ENCODE measurements at places on chromosomes 12 and 14.
A peak's percentile ranks its signal among the peaks of the same experiment; 100 is the strongest.

GRCh38 chr14:90177539-90178189 lies 78.7 kb upstream of the PSMC1 start:
- no peak for DNase-seq

DNA sequence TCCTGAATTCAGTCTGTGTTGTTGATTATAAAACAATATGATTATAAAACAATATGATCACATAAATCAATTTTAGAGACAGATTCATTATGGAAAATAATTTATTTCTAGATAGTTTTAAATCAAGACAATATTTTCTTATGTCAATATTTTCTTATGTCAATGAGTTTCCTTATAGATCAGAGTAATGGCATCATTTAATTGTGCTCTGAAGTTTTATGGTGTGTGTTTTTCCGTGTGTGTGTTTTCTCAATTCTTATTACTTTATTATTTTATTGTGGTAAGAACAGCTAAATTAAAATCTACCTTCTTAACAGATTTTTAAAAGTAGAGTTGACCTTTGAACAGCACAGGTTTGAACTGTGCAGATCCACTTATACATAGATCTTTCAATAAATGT lies 105.3 kb upstream of the SLCO1B1 start:
- DNase-seq, result no peak

DNA sequence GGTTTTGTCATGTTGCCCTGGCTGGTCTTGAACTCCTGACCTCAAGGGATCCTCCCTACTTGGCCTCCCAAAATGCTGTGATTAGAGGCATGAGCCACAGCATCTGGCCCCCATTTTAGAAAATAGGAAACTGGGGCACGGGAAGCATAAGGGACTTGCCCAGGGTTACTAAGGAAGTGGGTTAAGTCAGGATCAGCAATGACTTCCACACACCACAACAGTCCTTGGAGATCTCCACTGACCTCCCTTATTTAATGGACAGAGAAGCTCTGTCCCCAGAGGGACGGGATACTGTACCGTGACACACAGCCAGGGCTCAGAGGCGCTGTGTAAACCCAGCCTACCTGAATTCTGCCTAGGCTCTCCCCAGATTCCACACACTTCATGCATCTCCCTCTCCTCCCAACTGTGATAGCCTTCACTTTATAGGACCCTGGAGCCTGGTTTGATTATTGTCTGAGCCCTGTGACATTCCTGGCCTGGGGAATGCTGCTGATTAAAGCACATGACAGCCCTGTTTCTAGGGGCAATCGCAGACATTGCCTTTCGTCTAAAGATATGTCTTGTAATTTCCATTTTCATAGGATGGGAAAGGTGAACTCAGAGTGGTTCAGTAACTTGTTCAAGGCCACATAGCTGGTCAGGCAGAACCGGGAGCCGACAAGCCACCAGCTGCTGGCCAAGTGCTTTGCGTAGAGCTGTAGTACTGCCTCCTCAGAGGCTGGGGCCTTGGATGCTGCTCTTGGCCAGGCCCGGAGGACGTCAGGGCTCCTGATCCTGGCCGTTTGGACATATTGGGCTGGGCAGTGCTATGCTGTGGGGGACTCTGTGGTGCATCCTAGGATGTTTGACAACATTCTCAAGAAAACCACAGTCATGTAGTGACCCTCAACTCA lies 20.8 kb downstream of the SERPINA1 start:
- no peak for DNase-seq

DNA sequence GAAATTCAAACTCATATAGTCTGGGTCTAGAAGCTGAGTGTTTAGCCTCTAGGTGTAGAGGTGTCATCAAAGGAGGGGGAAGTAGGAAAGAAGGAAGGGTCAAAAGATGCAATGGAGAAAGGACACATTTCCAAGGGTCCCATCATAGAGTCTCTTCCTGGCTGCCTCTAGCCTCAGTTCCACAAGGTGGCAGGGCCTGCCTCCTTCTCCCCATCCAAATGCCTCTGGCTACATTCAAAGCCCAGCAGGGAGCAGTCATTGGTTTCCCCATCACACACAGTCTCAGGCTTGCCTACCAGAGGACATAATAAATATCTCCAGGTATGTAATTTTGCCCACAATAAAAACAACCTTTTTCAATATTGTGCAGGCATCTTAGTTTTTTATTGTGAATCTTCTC lies 2.1 kb upstream of the CCT2 start:
- DNase-seq, result no peak

- no peak for DNase-seq
Measured at GRCh38 chr12:5402009-5402935, 29.6 kb upstream of the NTF3 start.

DNA sequence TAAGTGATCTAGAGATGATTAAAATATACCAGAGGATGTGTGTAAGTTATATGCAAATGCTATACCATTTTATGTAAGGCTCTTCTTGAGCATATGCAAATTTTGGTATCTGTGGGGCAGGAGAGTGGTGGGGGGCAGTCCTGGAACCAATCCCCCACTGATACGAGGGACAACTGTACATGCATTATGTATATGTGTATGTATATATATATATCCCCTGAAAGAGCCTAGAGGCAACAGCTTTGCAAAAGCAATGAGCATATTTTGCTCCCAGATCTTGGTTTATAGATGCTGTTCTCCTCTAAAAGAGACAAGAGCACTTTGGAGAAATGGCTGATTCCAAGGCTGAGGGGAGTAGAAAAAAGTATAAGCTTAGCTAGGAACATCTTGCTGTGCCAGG lies 12.4 kb upstream of the SLC25A3 start:
- no peak for DNase-seq

- DNase-seq, result no peak
Measured at GRCh38 chr14:50085570-50086320, 30.6 kb downstream of the VCPKMT start.

DNA sequence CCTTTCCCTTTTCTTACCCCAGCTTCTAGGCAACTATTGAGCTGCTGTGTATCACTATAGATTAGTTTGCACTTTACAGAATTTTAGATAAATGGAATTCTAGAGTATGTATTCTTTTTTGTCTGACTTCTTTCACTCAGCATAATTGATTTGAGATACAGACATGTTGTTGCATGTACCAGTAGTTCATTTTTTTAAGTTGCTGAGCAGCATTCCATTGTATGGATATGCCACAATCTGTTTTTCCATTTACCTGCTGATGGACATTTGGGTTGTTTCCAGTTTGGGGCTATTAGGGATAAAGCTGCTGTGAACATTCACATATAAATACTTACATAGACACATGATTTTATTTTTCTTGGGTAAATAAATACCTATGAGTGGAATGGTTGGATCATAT lies 135.7 kb downstream of the IGF1 start:
- no peak for DNase-seq

DNA sequence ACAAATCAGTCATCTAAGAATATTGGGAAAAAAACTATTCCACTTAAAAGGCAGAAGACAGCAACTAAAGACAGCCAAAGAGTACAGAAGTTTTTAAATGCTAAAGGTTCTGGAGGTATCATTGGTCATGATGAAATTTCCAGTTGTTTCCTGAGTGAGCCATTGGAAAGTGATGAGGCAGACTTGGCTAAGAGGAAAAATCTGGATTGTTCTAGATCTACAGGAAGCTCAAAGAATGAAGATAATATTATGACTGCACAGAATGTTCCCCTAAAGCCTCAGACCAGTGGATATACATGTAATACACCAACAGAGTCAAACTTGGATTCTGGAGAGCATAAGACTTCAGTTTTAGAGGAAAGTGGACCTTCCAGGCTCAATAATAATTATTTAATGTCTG lies 22.8 kb downstream of the GALNT4 start:
- DNase-seq, result no peak

- no peak for DNase-seq
Measured at GRCh38 chr12:82954064-82954463, 267.4 kb downstream of the TMTC2 start.

GRCh38 chr14:72439707-72440106 lies 454.2 kb downstream of the DPF3 start:
- no peak for DNase-seq

DNA sequence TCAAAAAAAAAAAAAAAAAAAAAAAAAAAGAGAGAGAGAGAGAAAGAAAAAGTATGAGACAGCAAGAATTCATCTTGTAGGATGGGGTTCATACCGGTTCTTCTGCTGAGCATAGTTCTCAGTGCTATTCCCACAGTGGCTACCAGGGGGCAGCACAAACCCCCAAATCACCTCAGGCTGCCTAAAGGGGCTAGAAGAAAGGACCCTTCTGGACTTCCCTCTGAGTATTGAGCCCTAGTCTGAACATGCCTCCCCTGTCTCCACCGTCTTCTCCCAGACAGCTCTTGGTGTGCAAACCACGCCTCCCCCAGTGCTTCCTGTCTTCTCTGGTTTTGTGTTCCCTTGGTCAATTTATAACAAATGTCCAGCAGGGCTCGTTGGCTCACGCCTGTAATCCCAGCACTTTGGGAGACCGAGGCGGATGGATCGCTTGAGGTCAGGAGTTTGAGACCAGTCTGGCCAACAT lies 31.3 kb upstream of the SMUG1 start:
- DNase-seq, result peak; percentile 60

GRCh38 chr12:76878899-76879709 lies at the start of gene CSRP2:
TSS of gene CSRP2 (minus strand) at chr12:76879019. CDS start at chr12:76866260, 12,759 bp downstream.
- peak; percentile 87 for DNase-seq

GRCh38 chr14:54672688-54673087 lies 105.8 kb downstream of the SAMD4A start:
- DNase-seq, result no peak

GRCh38 chr14:33545696-33546095 lies 405.2 kb downstream of the EGLN3 start:
- no peak for DNase-seq

DNA sequence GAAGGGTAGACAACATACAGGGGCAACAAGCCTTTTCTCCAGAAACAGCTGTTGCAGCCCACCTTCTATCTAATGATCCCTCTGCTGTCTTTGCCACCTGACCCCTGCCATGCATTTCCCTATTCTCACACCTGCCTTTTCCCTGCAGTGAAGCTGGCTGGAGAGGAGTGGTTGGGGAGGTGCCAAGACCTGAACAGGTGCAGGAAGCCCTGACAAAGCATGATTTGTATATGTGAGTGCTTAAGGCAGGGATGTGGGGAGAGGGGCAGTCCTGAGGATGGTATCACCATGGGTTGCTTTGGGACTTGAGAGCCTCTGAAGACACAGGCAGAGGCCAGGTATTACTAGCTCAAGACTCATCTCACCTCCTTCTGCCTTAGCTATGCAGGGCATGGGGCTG lies 2.9 kb upstream of the PFDN5 start:
- DNase-seq, result no peak

- no peak for DNase-seq
Measured at GRCh38 chr12:18267427-18268099, 6.2 kb downstream of the PIK3C2G start.

- no peak for DNase-seq
Measured at GRCh38 chr14:36430169-36430568, 89.9 kb downstream of the NKX2-1 start.

GRCh38 chr14:61330511-61330910 lies 9.1 kb downstream of the PRKCH start:
- no peak for DNase-seq

GRCh38 chr14:85233756-85234155 lies 296.2 kb upstream of the FLRT2 start:
- no peak for DNase-seq

DNA sequence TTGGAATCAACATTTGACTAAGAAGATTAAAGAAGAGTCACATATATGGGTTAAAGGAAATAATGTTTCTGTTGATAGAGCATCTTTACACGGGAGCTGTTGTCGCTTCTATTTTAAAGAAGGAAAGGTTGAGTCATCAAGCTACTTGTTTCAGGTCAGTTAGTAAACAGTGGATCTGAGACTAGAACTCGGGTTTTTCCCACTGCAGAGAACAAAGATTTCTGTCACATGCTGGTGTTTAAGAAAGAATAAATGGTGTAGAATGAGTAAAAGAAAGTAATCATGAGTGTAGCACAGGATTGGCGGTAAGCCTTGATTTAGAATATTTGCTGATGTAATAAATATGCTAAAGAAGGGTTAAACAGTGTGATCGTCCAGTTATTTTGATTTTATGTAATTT lies 455.5 kb downstream of the AEBP2 start:
- no peak for DNase-seq

DNA sequence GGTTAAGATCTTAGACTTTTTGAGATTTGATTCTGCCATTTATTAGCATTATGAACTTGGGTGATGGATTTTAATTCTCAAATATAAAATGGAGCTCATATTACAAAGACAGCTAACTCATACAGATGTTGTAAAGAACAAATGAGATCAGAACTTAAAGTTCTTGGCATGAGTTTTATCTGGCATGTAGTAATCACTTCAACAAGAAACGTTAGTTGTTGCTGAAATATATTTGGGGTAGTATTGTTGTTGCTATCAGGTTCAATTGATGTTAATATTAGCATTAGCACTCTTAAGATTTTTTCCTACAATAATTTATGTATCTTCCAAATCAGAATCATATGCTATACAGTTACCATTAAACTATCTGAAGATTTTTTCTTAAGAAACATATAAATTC lies 71.0 kb downstream of the SLC6A15 start:
- DNase-seq, result no peak

- DNase-seq, result no peak
Measured at GRCh38 chr14:53942970-53943750, 13.5 kb downstream of the BMP4 start.

GRCh38 chr12:104665296-104665695 lies 208.5 kb downstream of the CHST11 start:
- no peak for DNase-seq

- no peak for DNase-seq
Measured at GRCh38 chr12:118544569-118544968, 168.2 kb downstream of the SUDS3 start.

DNA sequence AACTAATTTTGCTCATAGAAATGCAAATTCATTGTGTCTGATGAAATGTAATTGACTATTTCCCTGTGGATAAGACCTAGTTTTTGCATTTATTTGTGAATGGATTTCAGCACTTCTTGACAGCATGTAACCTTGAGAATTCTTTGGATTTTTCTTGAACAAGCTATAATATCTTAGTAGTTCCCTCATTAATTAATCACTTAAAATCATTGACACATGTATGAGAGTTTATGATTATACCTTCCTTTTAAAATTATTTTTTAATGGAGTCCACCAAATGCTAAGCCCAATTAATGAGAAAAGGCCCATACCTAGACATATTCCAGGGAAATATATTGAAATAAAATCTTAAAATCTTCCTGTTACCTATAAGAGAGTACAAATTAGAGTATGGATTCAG lies 16.8 kb downstream of the GLIPR1L2 start:
- DNase-seq, result no peak

DNA sequence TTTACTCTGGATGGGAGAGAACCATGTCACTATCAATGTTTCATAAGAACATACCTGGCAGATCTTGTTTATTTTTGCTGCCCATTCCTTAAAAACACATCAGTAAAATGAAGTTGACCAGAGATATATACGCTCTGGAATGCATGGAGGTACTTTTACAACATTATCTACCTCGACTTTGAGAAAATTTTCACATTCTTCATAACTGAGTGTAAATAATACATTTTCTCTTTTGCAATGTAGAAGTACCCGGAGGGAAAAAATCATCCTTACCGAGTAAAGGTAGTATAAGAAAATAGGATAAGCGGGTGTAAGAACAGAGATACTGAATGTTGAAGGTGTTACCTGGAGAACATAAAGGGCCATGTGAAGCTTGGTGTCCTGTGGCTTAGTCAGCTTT lies 80.7 kb downstream of the TMEM116 start:
- no peak for DNase-seq

GRCh38 chr14:104865631-104866441 lies 768 bp downstream of the CEP170B start:
- peak; percentile 82 for DNase-seq

- no peak for DNase-seq
Measured at GRCh38 chr12:41972196-41972595, 172.5 kb downstream of the GXYLT1 start.

GRCh38 chr12:6095269-6095668 lies 29.2 kb downstream of the VWF start:
- DNase-seq, result no peak

Measured in frontal cortex (tissue), 4 donors.